ENCODE measurements at places on chromosomes 12 and 14. TPM values are rescaled to one million over a fixed set of nuclear protein-coding genes. Genes with fewer than 3 reads are reported as not detected.
A peak's percentile ranks its signal among the peaks of the same experiment; 100 is the strongest.

DNA sequence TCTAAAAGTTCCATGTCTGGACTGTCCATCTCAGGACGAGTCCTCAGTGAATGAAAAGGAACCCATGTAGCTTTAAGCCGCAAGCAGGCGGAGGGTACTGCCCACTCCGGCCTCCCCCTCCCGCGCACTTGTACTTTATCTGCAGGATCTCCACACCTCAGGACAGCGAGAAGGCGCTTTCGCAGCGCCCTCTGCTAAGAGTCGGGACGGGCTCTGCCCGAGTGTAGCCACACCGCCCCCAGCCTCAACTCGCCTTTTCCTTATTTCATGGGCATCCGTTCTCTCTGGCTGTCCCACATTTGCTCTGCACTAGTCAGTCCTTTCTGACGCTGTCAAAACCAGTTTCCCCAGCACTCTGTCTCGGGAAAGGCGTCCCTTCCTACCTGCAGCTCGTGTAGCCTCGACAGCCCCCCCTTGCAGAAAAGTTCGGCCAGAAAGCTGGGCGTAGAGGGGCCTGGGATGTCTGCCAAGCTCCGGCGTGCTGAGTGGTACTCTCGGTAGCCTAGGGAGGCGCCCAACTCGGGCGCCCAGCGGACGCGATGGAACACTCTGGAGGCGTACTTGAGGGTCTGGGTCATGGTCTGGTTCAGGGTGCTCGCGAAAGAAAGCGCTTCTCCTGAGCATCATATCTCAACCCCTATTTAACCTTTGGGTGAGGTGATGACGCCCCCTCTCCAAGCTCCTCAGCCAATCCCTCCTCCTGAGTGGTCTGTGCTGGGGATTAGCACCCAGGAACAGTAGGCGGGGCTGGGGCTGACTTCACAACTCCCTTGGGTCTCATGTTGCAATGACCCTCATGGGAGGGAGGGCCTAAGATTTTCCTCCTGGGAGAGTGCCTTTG, at the start of gene CYP27B1:
Gene CYP27B1, minus strand, starts transcription at position 615 of the 841 bp plus-strand sequence. Its CDS starts 37 bp downstream, at position 578.
- H3K27me3 ChIP-seq, result peaks cover 68% of the 10 kb centered on the region
- DNase-seq, result no peak
- H3K4me1 ChIP-seq, result peaks cover 19% of the 10 kb centered on the region
- peaks cover 22% of the 10 kb centered on the region for H3K36me3 ChIP-seq

GRCh38 chr12:21809100-21809499, 34.6 kb upstream of the KCNJ8 start:
- no peak overlapping the region for H3K4me3 ChIP-seq
- no peak for DNase-seq
- no peaks in the 10 kb centered on the region for H3K4me1 ChIP-seq
- H3K27me3 ChIP-seq, result peaks cover 6% of the 10 kb centered on the region
- H3K36me3 ChIP-seq, result no peaks in the 10 kb centered on the region

GRCh38 chr14:99391671-99392070, 89.0 kb downstream of the SETD3 start:
- H3K36me3 ChIP-seq, result no peaks in the 10 kb centered on the region
- H3K27me3 ChIP-seq, result no peaks in the 10 kb centered on the region
- no peak for DNase-seq
- H3K27ac ChIP-seq, result no peak overlapping the region
- H3K4me3 ChIP-seq, result no peak overlapping the region

GRCh38 chr14:94748667-94749347, 21.1 kb downstream of the GSC start:
- no peak overlapping the region for H3K27ac ChIP-seq
- H3K4me3 ChIP-seq, result no peak overlapping the region

DNA sequence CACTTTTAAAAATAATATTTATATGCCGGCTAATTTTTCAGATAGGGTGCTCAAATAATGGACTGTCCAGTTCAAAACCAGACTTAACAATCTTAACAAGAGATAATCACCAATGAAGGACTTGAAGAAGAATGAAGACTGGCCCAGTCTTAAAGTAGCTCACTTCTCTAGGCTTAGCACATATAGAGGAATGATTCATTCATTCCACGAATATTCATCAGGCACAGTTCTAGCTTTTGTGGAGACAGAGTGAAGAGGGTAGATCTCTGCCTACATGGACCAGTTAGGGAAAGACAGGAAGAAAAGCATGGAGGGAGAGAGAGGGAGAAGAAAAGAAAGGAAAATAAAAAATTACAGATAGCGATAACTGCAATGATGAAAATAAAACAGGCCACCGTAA, 42.8 kb upstream of the METAP2 start:
- H3K4me1 ChIP-seq, result peaks cover 4% of the 10 kb centered on the region
- H3K36me3 ChIP-seq, result no peaks in the 10 kb centered on the region
- no peak overlapping the region for H3K4me3 ChIP-seq
- no peak for DNase-seq
- no peaks in the 10 kb centered on the region for H3K27me3 ChIP-seq

KLRC2 gene
- 0.57 TPM for total RNA-seq

DNA sequence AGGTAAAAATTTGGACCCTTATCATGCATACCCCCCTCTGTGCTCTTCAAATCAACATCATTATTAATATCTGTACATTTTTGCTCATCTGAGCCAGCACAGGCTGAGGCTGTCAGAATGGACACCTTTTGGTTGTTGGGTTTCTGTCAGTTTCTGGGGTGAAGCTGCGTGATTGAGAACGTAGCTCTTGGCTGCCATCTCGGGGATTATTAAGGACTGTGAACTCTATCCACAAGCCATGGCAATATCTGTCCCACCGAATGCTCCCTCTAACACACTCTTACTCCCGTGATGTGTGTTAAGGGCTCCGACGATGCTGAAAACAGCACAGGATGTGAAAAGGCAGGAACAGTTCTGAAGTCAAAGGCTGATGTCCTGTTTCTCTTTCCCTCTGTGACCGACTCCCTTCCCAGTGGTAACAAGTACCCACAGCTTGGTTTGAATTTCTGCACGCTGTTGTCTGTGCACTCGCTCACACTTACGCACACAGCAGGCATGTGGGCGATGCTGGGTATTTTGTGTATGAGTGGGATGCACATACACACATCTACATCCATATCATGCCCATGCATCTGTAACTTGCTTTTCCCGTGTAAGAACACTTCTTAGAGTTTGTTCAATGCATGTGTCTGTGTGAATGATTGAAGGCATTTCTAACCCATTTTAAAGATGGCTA, 405.6 kb downstream of the TMEM121 start:
- H3K27me3 ChIP-seq, result no peaks in the 10 kb centered on the region
- H3K4me1 ChIP-seq, result no peaks in the 10 kb centered on the region
- no peak overlapping the region for H3K27ac ChIP-seq
- no peak for DNase-seq
- H3K4me3 ChIP-seq, result no peak overlapping the region
- no peaks in the 10 kb centered on the region for H3K36me3 ChIP-seq

DNA sequence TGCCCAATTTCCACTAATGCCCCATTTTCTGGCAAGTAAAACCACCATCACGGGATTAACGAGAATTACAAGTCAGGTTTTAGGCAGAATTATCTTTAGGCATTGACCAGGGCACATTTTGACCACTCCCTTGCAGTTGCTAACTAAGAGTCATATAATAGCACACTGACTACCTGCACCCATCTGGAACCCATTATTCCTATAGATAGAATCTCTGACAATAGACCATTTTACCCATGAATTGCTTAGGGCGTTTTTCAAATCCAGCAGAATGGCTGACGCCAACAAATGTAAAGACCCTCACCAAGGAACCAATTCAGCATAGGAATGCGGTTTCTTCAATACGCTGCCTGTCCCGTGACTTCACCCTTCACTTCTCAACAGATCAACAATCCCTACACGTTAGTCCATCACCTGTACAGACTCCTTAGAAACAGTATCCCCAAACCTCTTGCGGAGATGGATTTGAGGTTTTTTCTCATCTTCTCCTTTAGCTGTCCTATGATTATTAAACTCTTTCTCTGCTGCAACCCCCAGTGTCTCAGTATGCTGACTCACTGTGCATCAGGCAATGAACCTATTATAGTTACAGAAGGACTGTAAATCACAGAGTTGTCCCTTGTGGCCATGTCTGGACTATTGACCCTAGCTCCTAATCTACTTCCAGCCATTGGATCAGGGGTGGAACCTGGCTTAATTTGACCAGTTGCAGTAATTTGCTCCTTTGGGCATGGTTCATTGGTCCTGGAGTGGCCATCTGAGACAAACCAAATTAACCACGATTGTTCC, 177.3 kb upstream of the PLXNC1 start:
- no peak overlapping the region for H3K4me3 ChIP-seq
- peaks cover 4% of the 10 kb centered on the region for H3K27me3 ChIP-seq
- no peak for DNase-seq
- H3K36me3 ChIP-seq, result no peaks in the 10 kb centered on the region
- peak overlapping the region; percentile 60 for H3K27ac ChIP-seq
- H3K4me1 ChIP-seq, result peaks cover 14% of the 10 kb centered on the region

DNA sequence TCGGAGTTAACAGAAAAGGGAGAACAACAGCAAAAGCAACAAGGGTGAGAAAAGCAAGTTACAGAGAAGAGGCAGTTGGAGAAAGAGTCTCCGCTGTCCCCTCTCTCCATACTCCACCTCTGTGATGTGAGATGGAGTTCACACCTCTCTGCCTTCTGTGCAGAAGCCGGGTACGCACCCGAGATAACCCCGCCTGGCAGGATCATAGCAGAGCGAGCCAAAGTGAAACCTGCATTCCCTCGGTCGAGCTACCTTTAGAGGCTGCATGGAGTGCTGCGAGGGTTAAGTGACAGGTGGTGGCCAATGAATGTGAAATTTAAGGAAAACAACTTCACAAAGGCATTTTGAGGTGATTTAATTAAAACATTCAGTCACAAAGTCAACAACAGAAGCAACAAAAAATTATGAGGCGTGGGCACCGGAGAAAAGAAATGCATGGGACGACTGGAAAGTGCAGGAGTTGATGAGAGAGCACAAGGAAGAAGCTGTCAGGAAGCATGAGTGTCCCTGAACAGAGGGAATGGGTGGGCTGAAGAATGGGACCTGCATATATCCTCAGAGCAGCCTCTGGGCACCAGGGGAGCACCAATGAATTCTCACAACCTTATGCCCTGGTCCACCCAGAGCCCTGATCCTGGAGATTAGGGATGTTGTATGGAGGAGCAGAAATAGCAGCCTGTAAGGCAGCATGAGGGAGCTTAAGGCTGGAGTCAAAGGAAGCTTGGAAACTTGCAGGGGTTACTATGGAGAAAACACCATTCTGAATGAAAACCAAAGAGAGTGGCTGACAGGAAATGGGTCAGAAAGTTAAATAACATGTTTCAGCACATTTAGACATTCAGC, 208.3 kb downstream of the EMP1 start:
- H3K27me3 ChIP-seq, result peaks cover 43% of the 10 kb centered on the region
- no peak for DNase-seq
- H3K4me3 ChIP-seq, result no peak overlapping the region
- no peaks in the 10 kb centered on the region for H3K4me1 ChIP-seq
- H3K36me3 ChIP-seq, result no peaks in the 10 kb centered on the region
- H3K27ac ChIP-seq, result no peak overlapping the region

DIO2 gene
- total RNA-seq, result 3.5 TPM

GRCh38 chr14:56844406-56845002, 34.2 kb upstream of the OTX2 start:
- H3K27me3 ChIP-seq, result peaks cover 29% of the 10 kb centered on the region
- DNase-seq, result no peak
- H3K4me3 ChIP-seq, result no peak overlapping the region
- H3K36me3 ChIP-seq, result no peaks in the 10 kb centered on the region

DNA sequence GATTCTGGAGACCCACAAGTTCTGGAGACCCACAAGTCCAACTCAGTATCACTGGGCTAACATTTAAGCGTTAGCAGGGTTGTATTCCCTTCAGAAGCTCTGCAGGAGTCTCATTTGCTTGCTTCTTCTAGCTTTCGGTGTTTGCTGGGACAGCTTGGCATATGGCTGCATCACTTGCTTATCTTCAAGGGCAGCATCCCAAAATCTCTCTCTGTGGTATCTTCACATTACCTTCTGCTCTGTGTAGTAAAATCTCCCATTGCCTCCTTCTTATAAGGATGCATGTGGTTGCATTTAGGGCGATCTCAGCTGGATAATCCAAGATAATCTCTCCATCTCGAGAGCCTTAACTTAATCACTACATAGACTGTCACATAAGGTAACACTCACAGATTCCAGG, 7.3 kb upstream of the CNTN1 start:
- no peak overlapping the region for H3K27ac ChIP-seq
- H3K4me3 ChIP-seq, result no peak overlapping the region
- no peaks in the 10 kb centered on the region for H3K4me1 ChIP-seq
- peaks cover 14% of the 10 kb centered on the region for H3K27me3 ChIP-seq

APOF gene
- not detected for total RNA-seq

DNA sequence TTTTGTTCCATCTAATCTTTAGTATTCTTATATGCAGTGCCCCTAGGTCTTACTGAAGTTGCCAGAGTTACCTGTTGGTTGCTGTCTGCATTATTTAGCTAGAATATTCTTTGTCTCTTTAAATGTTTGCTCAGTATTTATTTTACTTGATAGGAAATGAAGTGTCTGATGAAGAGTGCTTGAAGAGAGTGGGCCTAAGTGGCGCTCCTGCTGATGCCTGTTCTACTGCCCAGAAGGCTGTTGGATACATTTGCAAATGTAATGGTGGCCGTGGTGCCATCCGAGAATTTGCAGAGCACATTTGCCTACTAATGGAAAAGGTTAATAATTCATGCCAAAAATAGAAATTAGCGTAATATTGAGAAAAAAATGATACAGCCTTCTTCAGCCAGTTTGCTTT, 18.9 kb downstream of the CMAS start:
- no peaks in the 10 kb centered on the region for H3K4me1 ChIP-seq
- H3K27me3 ChIP-seq, result no peaks in the 10 kb centered on the region
- no peak overlapping the region for H3K27ac ChIP-seq
- H3K36me3 ChIP-seq, result peaks cover 38% of the 10 kb centered on the region

- H3K27ac ChIP-seq, result no peak overlapping the region
- no peak for DNase-seq
- H3K36me3 ChIP-seq, result no peaks in the 10 kb centered on the region
- H3K27me3 ChIP-seq, result no peaks in the 10 kb centered on the region
Measured at GRCh38 chr14:25001156-25001555, 48.8 kb downstream of the STXBP6 start.

GRCh38 chr14:83291714-83292113, 1758.1 kb upstream of the SEL1L start:
- no peaks in the 10 kb centered on the region for H3K27me3 ChIP-seq
- no peak overlapping the region for H3K27ac ChIP-seq

DNA sequence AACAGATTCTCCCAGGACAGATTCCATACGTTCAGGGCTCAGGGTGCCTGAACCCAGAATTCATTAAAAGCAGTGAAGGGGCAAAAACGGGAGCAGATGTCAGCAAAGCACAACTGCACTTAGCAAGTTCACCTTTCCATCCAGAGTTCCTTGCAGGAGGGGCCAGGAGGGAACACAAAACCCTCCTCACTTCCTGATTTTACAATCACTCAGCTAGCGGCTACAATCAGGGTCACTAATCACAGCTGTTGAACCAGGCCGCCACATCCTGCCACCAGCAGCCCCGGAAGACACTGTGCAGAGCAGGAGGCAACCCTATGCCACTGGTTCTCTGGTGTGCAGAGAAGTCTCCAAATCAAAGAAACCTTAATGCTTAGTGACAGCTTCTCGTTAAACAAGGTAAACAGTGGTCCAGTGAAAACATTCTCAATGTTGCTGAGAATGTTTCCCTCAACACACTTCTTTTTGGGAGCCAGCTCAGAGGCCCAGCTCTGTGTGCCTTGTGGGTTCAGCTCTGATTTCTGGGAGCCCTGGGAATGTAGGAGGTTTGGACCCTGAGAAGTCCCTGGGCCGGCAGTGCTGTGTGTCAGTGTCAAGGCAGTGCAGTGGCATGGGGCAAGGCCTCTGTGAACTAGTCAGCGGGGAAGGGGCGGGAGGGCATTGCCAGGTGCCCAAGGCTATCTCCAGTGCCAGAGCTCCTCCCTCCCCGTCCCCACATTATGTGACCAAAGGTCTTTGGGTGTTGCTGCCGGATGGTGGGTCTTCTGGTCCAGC, 54.5 kb downstream of the VCPKMT start:
- H3K4me1 ChIP-seq, result peaks cover 33% of the 10 kb centered on the region
- H3K36me3 ChIP-seq, result peaks cover 3% of the 10 kb centered on the region
- DNase-seq, result no peak
- peak overlapping the region; percentile 92 for H3K27ac ChIP-seq
- no peaks in the 10 kb centered on the region for H3K27me3 ChIP-seq
- H3K4me3 ChIP-seq, result peak overlapping the region; percentile 21
